ENCODE measurements at places on chromosomes 2 and 18.

- no peak for DNase-seq
Measured at GRCh38 chr2:88481691-88482336, 29.3 kb upstream of the FOXI3 start.

DNA sequence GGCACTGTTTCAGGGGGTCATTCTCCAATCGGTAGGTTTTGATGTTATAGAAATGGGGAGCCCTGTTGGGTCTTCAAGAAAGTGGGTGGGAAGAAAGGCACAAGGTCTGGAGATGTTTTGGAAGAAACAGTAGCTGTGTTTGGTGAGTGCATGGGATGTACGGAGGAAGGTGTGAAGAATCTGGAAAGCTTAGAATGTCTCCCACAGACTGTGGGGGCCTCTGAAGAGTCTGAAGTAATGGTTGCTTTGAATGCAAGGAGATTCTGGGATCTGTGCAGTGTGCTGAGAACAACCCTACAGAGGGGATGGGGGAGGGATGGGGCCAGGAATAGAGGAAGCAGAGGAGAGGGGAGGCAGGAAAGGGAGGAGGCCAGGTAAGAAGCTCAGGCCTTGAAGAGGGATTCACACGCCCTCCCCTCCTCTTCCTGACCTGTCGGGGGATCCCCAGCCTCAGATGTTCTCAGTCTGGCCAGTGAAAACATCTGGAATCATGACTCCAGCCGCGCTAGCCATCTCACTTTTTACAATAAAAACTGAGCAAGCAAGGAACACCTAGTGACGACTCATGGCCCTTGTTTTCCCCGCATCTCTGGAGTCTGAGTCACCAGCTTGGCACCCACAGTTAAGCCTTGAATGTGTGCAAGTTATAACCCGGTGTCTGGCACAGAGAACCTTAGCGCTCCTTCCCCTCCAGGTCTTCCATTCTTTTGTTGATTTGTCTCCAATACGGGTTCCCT lies 74.2 kb downstream of the SH3BP4 start:
- DNase-seq, result no peak

- no peak for DNase-seq
Measured at GRCh38 chr2:88615822-88616221, 11.4 kb downstream of the EIF2AK3 start.

- no peak for DNase-seq
Measured at GRCh38 chr2:150136893-150137292, 350.6 kb downstream of the RND3 start.

- DNase-seq, result no peak
Measured at GRCh38 chr2:199279146-199279545, 178.6 kb downstream of the SATB2 start.

DNA sequence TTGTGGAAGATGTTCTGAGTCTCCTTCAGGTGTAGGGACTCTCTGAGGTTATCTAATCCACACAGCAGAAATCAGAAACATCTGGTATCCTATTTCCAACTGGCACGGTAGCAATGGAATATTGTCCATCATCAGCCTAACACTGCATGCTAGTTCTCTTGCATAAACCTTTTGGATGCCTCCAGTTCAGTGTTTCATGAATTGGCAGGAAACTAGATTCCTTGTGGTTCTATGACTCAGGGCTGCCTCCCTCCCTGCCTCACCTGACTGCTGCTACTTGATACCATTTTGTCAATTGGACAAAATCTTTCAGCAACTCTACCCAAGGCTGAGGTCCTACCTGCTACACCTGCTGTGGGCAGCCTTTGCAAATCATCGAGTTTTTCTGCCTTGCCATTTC lies 130.9 kb downstream of the TPGS2 start:
- no peak for DNase-seq

GRCh38 chr18:63262369-63263335 lies 56.9 kb downstream of the BCL2 start:
- no peak for DNase-seq

DNA sequence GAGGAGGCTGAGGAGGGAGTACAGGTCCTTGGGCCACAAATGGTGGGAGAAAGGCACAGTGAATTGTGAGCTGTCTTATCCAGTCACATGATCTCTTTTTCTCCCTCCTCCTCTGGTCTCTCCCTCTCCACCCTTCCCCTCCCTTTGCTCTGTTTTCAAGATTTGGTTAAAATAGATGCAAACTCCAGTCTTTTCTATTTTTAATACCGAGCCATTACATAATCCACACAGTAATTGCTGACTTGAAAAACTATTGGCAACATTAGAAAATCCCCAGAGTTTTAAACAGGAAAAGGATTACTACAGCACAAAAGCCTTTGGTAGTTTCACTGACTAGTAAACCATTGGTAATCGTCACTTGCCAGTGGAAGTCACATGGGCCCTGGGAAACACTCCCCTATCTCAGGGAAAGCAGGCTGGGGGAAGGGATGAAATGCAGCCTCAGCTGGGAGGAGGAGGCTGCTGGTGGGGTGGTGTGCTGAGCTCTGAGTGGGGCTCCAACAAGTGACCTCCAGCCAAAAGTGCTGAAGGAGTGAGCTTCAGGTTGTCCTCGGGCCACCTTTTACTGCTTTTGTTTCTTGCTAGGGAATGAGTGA lies 57.4 kb upstream of the PCBP1 start:
- no peak for DNase-seq

- DNase-seq, result no peak
Measured at GRCh38 chr2:127220768-127221527, 849 bp upstream of the CYP27C1 start.

- DNase-seq, result no peak
Measured at GRCh38 chr2:151338115-151338514, 19.3 kb upstream of the TNFAIP6 start.

- DNase-seq, result no peak
Measured at GRCh38 chr2:37104178-37104577, 19.9 kb downstream of the GPATCH11 start.

GRCh38 chr18:64203295-64203694 lies 54.4 kb upstream of the LINC00305 start:
- DNase-seq, result no peak

DNA sequence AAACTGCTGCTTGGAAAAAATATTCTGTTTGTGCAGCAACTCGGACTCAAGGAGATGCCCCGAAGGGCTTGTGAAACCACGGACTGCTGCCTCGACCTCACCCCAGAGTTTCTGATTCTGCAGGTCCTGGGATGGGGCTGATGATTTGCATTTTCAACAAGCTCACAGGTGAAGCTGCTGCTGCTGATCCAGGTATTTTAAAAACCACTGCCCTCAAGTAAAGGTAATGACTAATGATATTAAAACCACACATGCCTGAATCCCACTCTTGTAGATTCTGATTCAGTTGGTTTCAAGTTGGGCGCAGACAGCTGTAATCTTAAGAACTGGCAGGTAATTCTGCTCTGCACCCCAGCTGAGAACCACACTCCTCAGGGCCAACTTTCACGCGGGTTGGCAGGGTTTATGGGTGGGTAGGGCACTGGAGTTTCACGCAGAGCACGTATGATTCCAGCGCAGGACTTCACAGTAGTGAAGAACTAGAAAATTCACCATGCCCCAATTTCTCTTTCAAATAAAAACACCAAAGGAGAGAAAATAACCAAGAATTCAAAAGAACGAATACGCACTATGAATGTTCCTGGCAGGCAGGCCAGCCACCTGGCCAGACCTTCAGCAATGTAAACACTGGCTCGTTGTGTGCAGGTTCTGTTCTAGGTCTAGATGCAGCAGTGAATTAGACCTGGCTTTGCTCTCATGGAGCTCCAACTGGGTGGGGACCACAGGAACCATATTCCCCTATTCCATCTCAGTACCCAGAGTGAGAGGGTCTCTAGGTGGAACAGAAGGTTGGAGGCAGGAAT lies 74.6 kb upstream of the ZFP36L2 start:
- DNase-seq, result no peak

GRCh38 chr2:74399785-74400184 lies 19.7 kb upstream of the DCTN1 start:
- no peak for DNase-seq

DNA sequence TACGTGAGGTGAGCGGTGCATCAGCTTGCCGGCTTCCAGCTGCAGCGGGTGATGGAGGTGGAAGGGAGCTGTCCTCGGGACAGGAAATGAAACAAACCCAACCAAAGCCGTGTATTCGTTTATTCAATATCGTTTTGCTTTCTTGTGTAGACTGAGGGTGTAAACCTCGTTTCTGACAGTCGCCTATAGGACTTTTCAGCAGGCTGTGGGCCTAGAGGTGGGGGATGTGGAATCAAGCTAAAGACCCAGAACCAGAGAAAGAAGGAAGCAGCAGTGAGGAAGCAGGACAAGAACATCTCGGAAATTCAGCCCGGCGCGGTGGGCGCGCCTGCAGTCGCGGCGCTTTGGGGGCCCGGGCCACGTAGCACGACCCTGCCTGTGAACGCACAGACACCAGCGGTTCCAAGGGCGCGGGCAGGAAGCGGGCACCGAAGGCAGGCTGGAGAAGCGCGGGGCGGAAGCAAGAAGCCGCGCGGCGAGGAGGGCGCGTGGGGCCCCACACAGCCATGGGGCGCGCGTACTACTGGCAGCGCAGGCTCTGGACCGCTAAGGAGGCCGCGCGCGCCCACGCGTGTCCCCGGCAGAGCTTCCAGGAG lies 755 bp upstream of the ATP9B start:
- no peak for DNase-seq

GRCh38 chr2:3547915-3548314 lies 10.2 kb downstream of the RNASEH1 start:
- DNase-seq, result no peak

DNA sequence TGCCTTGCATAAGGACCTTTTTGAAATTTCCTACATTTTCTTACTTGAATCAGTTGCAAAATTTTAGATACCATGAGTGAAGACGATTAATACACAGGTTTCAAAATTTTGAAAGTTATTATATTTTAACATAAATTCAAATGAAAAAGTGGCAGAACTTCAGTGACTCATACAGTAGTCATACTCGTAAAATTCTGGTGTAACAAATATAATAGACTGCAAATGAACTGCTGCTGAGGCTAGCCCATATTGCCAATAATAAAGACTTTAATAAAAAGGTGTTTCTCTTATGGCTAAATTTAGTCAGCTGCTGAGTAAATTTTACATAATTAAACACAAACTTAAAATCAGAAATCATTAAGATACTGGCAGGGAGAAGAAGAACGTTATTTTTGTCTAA lies 36.9 kb downstream of the MSH6 start:
- no peak for DNase-seq

DNA sequence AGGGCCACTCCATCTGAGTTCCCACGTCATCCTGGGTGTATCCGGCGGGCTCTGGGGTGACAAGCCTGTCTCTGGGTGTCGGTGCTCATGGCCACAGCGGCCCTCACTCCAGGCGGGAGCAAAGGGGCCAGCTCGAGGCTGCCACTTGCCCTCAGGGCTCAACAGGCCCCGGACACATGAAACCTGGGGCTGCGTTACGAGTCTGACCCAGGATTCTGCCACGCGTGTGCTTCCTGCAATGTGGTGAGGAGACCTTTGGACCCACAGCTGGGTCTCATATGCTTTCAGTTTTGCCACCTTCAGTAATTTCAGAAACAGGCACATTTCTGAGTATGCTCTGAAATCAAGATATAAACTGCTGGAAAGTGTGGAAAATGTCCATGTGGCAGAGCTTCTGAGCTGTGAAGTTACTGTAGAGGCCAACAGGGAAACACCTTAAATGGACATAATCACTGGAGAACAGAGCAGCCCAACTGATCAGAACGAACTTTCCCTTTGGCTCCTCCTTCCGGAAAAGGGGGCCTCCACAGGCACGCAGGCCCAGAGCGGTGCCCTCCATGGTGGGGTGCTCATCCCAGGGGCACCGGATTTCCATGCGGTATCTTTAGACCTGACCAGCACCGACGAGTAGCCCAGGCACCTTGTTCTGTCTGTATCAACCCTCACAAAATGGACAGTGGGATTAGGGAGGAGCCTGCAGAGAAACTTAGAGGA lies 14.1 kb downstream of the PER2 start:
- DNase-seq, result no peak

DNA sequence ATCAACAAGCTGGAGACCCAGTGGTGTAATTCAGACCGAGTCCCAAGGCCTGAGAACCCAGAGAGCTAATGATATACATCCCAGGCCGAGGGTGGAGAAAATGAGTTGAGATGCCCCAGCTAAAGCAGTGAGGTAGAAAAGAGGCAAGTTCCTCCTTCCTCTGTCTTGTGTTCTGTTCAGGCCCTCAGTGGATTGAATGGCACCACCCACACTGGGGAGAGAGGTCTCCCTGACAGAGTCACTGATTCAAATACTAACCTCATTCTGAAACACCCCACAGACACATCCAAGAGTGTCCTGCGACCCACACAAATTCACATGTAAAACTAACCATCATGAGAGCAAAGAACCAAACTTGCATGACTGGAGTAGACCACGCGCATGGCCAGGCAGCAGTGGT lies 215.3 kb downstream of the ANAPC1 start:
- no peak for DNase-seq

DNA sequence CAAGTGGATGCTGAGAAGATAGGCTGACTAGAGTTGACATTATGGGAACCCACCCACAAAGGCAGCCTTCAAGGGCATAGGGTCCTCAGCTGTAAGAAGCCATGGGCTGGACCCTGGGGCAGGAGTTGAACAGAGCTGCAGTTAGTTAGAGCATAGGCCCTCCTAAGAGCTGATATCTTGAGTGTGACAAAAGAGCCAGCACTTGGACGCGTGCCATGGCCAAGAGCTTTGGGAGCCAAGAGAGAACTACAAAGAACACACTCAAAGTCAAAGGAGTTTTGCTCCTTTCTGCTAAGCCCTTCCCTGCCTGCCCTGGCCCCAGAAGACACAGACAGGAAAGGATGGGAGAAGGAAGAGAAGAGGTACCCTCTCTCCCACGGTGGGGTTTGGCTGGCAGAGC lies 29.9 kb upstream of the AGAP1 start:
- no peak for DNase-seq

GRCh38 chr18:23725827-23726661 lies 36.8 kb downstream of the LAMA3 start:
- DNase-seq, result no peak

All from activated CD4-positive, alpha-beta T cell treated with anti-CD3 and anti-CD28 coated beads for 24 hours (primary cell).